ENCODE measurements at places on chromosomes 4 and X.

DNA sequence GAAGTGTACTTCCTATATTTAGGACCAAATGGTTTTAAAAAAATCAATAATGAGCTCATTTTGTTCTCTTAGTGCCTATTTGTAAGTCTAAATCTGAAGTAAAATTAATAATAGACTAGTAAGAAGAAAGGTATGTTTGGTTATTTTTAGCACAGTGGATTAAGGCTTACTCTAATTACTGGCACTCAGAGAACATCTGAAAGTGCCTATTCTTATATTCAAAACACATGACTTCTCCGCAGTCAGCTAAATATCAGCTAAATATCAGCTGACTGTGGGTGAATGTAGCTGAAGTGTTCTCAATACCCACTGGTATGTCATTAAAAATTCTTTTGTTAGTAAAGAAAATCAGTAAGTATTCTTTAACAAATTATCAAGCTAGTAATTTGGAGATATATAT is 6.0 kb downstream of the AP1S2 start:
- DNase-seq = no peak

DNA sequence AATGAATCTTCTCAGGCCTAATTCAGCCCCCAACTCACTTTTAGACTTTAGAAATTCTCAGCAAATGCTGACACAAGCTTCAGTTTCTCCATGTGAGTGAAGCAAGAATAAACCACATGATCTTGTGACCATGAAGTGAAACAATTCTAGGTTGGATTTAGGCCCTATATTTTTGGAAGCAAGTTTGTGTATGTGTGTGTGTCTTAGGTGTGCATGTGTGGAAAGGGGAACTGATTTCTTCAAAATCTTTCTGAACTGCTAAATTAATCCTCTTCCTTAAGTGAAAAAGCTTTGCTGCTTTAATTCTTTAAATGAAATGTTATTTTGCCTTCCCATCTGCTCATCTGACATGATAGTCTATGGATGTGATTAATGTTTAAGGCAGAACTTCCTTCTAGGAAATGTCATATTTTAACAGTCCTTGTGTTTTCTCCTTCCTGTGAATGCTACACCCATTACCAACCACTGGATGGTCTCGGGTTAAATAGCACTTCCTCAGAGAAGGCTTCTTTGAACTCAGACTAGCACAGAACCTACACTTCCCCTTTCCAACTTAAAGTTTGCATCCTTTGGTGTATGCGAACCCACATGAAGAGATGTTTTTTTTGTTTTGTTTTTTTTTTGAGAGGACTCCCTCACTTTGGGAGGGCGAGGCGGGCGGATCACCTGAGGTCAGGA is 1.2 kb upstream of the TMEM144 start:
- no peak for DNase-seq

DNA sequence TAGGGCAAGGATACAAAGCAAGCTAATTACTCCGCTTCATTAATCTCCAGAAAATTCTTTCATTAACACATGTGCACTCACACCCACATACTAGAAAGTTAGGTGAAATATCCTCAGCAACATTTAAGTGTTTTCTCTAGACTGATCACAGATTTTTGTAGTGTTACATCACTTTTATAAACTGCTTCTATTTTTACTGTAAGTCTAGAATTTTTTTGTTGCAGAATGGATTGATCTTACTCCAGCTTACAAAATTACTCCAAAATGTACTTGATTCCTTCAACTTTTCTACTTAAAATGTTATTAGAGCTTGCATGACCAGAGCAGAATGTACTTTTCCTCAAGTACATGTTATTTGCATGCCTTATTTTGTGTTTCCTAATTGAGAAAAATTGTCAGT is 2325.2 kb downstream of the PCDH7 start:
- no peak for DNase-seq

GRCh38 chr4:173498023-173498422 is 32.0 kb downstream of the HAND2 start:
- no peak for DNase-seq

- no peak for DNase-seq
Measured at GRCh38 chr4:39718366-39719323, 20.7 kb downstream of the UBE2K start.

GRCh38 chr4:14400307-14400706 is 602.0 kb upstream of the CPEB2 start:
- DNase-seq = no peak

DNA sequence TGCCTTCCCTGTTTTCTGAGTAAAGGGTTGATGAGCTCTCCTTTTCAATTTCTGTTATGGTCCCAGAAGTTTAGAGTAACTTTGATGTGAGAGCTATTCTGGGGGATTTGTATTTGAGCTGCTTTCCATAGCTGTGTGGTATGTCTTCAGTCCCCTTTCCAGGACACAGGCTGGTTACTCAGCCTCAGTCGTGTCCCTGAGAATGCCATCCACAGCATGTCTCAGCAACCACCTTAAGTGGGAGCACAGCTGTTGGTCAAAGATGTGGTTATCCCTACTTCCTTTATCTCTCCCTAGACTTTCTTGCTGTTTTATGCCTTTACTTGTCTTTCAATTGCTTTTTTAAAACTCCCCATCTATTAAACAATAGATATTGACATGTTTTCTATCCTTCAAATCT is 37.8 kb downstream of the RNF175 start:
- no peak for DNase-seq

DNA sequence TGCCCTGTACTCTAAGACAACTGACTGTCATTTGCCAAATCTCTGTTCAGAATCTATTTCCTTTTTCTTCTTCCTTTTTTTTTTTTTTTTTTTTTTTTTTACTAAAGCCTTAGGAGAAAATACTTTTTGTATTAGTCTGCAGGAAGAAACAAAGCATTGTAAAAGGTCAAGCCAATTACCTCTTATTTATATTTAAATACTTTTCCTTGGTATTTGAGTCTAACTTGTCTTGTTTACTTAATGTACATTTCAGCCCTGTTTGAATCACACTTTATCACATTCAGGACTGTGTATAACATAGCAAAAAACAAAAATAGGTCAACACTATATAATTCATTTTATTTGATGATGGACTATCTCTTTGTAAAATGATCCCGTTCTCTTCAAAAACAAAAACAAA is 262.2 kb downstream of the RPA4 start:
- no peak for DNase-seq

DNA sequence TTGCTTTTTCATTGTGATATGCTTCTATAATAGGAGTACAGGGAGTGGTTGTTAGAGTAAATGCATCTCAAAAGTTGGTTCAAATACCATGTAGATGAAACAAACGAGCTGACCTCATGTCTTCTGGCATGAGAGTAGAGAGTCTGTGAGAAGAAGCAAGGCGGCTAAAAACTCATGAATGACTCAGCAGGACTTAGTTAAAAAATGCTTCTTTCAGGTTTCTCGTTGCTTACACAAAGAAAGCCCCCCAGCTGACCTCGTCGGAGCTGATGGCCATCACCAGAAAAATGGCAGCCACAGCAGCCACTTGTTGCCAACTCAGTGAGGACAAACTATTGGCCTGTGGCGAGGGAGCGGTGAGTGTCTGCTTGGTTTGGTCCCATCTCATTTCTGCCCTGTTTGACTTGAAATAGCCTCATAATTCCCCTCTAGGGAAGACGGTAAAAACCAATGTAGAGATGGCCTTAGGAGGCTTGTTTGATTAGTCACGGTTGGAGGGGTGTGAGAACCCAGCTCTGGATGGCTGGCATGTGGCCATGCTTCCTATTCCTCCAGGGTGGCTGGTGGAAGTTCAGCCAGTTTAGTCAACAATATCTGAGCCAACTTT is 14.5 kb downstream of the AFP start:
- no peak for DNase-seq

DNA sequence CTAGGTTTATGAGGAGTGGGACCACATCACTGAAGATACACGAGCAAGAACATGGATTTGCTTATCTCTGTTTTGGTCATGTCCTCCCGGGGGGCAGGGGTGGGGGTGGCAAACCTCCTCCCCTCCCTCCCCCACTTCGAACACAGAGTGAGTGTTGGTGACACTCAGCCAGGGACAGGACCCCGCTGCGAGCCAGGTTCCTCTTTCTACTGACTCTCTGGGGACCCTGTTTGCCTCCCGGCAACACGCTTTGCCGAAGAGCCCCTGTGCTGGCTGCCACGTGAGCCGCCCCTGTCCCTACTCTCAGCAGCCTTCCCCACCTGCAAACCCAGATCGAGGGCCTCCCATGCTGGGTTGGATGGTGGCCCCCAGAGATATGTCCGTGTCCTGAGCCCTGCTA is 34.7 kb downstream of the P2RY8 start:
- no peak for DNase-seq

GRCh38 chrX:18537524-18537923 is 112.1 kb downstream of the CDKL5 start:
- no peak for DNase-seq

GRCh38 chr4:7381221-7381889 is 53.4 kb downstream of the PSAPL1 start:
- peak; percentile 6 for DNase-seq

Data from activated naive CD4-positive, alpha-beta T cell treated with anti-CD3 and anti-CD28 coated beads, Interleukin-2, amount 50 U/mL, for 16 hours (primary cell).